ENCODE measurements at places on chromosomes 5 and 9. TPM values are rescaled to one million over a fixed set of nuclear protein-coding genes. Genes with fewer than 3 reads are reported as not detected.

Gene SV2C
- total RNA-seq = under 0.01 TPM

Gene ARID3C
- not detected for total RNA-seq

Gene FOXD4L6
- total RNA-seq = 0.20 TPM

Gene TNFSF8
- 3.4 TPM for total RNA-seq

Gene TPM2
- 390 TPM for total RNA-seq

Gene NTNG2
- 3.3 TPM for total RNA-seq

Gene FGD3
- total RNA-seq = 4.4 TPM

Gene ADAMTSL2
- 23.5 TPM for total RNA-seq

Gene MACIR
- 6.9 TPM for total RNA-seq

Gene TSLP
- total RNA-seq = not detected

Gene NCBP1
- 26.1 TPM for total RNA-seq

Gene ACSL6
- total RNA-seq = 6.6 TPM

Gene ASPN
- total RNA-seq = 8.5 TPM

Gene DHFR
- 13.0 TPM for total RNA-seq

Gene PPIC
- total RNA-seq = 16.8 TPM

Gene ANKRD34B
- not detected for total RNA-seq

Gene PCA3
- not detected for total RNA-seq

GRCh38 chr5:113253037-113253436 is 181.8 kb downstream of the TSSK1B start:
- H3K36me3 ChIP-seq = no peaks in the 10 kb centered on the region
- no peak overlapping the region for H3K27ac ChIP-seq
- H3K27me3 ChIP-seq = no peaks in the 10 kb centered on the region
- peaks cover 22% of the 10 kb centered on the region for H3K4me1 ChIP-seq

DNA sequence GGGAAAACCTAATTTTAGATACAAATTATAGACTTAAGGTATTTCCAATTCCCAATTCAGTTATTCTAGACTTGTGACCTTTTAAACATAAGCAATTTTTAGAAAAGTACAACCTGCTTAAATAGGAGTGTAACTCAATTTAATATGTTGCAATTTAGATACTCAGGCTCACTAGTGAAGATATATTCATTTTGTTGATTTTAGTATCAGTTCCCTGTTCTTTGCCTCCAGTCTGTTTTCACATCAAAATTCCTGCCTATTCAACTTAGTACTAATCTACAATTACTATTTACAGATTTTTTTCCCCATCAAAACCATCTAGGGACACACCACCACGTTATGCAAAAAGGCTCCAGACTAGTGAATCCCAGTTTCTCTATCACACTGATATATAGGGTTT is 30.4 kb downstream of the PWWP2A start:
- DNase-seq = no peak
- no peak overlapping the region for H3K27ac ChIP-seq
- H3K27me3 ChIP-seq = no peaks in the 10 kb centered on the region
- H3K4me3 ChIP-seq = no peak overlapping the region
- no peaks in the 10 kb centered on the region for H3K4me1 ChIP-seq

DNA sequence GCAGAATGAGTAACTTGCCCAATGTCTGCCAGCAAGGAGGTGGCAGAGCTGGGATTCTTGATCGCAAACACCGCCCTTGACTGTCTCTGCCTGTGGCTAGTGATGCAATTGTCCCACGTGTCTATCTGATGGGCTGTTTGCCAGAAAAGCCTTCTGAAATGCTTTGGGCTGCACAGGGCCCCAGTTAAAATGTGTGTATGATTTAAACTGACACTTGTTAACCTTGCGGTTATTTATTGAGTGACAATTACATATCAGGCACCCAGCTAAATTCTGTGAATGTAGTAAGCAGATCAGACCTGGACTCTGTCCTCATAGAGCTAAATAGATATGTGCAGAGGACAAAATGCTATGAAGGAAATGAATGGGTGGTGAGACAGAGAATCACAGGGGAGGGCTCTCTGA is 11.6 kb upstream of the IL12B start:
- DNase-seq = peak; percentile 92
- H3K27ac ChIP-seq = no peak overlapping the region
- no peaks in the 10 kb centered on the region for H3K4me1 ChIP-seq

DNA sequence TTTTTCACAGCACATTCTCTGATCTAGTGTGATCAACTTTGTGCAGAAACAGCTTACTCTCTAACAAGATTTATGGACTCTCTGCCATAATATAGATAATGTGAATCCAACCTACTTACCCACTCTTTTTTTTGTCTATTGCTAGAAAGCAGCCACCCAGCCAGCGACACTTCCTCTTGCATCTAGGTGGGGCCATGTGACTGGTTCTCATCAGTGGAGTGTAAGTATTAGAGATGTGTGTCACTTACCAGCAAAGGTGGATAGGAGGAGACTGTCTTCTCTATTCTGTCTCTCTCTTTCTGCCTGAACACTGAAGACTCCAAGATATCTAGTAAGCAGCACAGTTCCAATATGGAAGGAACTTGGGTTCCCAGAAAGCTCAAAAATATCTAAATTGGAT is 174.8 kb downstream of the MCTP1 start:
- H3K27me3 ChIP-seq = no peaks in the 10 kb centered on the region
- H3K27ac ChIP-seq = no peak overlapping the region
- no peak overlapping the region for H3K4me3 ChIP-seq
- no peak for DNase-seq
- H3K36me3 ChIP-seq = no peaks in the 10 kb centered on the region

DNA sequence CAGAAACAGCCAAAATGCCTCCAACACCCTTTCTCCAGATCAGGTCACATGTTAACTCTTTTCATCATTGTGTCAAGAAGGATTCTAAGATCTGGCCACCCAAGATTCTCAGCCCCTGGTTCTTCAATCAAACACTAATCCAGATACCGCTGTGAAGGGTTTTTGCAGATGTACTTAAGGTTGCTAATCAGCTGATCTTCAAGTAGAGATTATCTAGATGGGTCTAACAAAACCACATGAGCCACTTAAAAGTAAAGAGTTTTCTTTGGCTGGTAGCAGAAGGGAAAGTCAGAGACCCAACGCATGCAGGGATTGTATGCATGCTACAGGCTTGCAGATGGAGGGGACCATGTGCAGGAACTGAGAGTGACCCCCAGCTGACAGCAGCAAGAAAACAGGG is 267.9 kb downstream of the CDK5RAP2 start:
- no peak for DNase-seq
- H3K27ac ChIP-seq = no peak overlapping the region
- H3K27me3 ChIP-seq = no peaks in the 10 kb centered on the region
- no peaks in the 10 kb centered on the region for H3K36me3 ChIP-seq
- H3K4me3 ChIP-seq = no peak overlapping the region
- no peaks in the 10 kb centered on the region for H3K4me1 ChIP-seq

DNA sequence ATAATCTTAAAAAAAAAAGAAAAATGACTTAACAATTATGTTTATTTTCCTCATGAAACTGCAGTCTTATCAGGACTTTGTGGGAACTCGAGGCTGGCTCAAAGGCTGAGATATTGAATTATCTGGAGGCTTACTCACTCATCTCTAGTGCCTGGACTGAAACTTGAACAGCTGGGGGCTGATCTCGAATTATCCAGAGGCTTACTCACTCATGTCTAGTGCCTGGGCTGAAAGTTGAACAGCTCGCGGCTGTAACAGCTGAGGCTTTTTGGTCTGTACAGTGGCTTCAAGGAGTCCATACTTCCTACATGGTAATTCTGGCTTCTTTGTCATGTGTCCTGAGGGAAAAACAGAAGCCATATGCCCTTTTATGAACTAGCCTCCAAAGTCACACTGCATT is 371.9 kb downstream of the CETN3 start:
- no peak for DNase-seq
- no peak overlapping the region for H3K4me3 ChIP-seq
- H3K36me3 ChIP-seq = no peaks in the 10 kb centered on the region
- no peaks in the 10 kb centered on the region for H3K4me1 ChIP-seq
- no peaks in the 10 kb centered on the region for H3K27me3 ChIP-seq
- H3K27ac ChIP-seq = no peak overlapping the region

DNA sequence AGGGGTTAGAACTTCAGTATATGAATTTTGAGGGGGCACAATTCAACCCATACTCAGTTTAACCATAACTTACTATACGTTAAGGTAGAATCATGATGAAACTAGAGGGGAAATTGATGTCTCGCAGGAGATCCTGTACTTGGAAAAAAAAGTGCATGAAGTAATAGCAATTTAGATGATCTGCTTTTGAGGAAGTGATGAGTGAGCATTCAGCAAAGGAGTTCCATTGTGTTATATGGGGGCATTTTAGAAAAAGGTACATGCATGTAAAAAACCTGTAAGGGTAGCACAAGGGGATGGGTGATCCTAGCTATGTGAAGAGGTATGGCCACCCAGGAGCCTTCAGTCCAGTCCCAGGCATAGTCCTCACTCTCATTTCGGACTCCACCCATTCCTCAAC is 14.8 kb upstream of the TMC1 start:
- H3K27me3 ChIP-seq = no peaks in the 10 kb centered on the region
- no peaks in the 10 kb centered on the region for H3K36me3 ChIP-seq
- peaks cover 5% of the 10 kb centered on the region for H3K4me1 ChIP-seq

DNA sequence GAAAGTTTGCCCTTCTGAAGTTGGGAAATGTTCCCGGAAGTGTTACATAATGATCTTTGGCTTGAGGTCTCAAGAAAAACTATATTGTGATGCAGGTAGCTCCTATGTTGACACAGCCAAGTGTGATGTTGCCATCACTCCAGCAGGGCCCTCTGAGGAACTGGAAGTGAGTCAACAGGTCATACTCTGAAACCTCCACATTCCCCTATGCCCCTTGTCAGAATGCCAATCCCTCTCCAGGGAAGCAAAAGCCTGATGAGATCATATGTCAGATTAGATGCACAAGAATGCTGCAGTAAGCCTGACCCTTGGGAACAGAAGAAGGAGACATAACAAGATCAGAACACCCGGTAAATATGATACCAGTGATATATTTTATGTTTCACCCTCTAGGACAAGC is 66.8 kb upstream of the ITGA2 start:
- no peak overlapping the region for H3K27ac ChIP-seq
- no peak for DNase-seq
- no peak overlapping the region for H3K4me3 ChIP-seq
- no peaks in the 10 kb centered on the region for H3K27me3 ChIP-seq
- no peaks in the 10 kb centered on the region for H3K4me1 ChIP-seq
- H3K36me3 ChIP-seq = peaks cover 35% of the 10 kb centered on the region

DNA sequence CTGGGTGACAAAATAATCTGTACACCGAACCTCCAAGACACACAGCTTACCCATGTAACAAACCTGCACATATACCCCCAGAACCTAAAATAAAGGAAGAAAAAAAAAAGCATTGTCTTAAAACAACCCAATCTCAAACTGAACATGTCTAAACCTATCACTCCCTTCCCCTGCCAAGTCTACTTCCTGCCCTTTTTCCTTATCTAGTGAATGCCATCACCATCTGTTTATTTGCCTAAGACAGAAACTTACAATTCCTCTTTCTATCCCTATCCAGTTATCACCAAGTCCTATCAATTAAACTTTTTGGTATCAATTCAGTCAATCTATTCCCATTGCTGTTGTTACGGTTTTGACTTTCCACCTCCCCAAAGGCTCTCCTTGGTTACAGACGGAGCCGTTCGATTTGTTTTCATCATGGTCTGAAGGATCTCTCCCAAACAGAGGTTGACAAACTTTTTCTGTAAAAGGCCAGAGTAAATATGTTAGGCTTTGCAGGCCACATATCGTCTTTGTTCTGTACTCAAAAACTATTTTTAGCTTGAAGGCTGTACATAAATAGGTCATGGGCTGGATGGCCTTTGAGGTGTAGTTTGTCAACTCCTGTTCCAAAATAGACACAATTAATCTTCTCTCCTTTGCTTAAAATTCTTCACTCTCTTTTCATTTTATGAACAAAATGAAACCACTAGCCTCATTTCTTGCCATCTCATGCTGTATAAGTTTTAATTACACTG is 12.1 kb downstream of the NOL8 start:
- peak overlapping the region; percentile 31 for H3K4me3 ChIP-seq
- H3K27ac ChIP-seq = peak overlapping the region; percentile 65
- DNase-seq = no peak

DNA sequence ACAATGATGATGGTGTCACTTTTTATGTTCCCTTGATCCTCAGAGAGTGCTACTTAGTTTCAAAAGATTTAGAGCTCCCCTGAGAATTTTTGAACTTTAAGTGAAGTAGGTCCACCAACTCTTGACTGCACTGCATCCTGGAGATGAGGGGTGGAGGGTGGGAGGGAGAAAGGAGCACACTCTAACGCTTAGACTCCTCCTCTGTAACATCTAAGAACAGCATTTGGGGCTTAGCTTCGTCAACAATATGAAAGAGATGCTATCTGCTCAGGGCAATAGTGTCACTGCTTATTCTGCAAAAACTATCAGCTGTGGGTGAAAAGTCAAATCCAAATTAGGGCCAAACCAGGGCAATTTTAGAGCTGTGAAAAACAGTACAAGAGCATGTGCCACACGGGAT is 242.8 kb upstream of the EFNA5 start:
- DNase-seq = no peak
- no peaks in the 10 kb centered on the region for H3K36me3 ChIP-seq
- no peak overlapping the region for H3K4me3 ChIP-seq
- H3K27me3 ChIP-seq = no peaks in the 10 kb centered on the region
- no peaks in the 10 kb centered on the region for H3K4me1 ChIP-seq
- H3K27ac ChIP-seq = no peak overlapping the region

DNA sequence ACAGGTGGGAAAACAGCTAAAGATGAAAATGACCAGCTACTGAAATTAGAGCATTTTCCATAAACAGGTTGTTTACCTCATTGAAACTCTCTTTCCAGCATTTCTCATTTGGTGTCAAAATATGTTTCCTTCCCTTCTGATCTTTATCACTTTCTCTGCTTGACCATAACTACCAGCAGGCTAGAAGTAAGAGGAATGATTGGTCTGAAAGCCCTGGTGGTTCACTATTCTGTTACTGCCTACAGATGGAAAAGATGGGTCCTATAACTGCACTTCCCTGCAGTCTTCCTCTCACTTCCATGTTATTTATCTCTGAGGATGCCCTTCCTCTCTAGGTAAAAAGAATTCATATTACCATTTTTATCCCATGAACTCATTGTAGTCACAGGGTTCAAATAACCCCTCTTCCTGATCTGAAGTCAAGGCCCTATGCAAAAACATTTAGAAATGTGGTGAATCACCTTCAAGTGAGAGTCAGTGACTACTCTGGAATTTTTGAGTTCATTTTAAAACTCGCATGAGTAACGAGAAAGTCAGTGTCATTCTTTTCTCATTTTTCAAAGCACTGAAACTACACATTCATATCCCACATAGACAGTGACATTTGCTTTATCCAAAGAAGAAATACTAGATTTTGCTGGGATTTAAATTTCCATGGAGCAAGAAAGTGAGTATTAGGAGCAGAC is 51.7 kb downstream of the ZNF474 start:
- H3K27ac ChIP-seq = no peak overlapping the region
- H3K36me3 ChIP-seq = no peaks in the 10 kb centered on the region
- no peaks in the 10 kb centered on the region for H3K4me1 ChIP-seq
- no peak for DNase-seq
- no peak overlapping the region for H3K4me3 ChIP-seq

DNA sequence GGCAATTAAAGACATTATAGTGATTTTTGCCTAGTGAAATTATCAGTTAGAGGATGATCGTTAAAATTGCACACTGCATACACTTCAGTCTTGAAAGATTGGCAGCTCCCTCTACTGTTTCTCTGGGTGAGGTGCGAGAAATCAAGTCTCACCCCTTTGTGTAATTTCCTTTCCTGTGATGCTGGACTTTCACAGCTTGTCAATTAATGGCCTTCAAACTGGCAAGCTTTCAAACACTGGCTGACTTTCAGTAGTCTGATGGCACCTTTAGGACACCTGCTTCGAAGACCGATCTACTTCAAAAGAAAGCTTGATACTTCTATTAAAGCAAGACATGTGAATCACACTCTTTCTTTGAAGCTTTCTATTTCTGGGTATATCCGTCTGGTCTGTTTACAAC is 706.7 kb upstream of the PTPRD start:
- no peaks in the 10 kb centered on the region for H3K27me3 ChIP-seq
- no peaks in the 10 kb centered on the region for H3K4me1 ChIP-seq
- no peak overlapping the region for H3K27ac ChIP-seq

All from adrenal gland (tissue), 19 donors.